ENCODE measurements at places on chromosomes 2 and 18. TPM values are rescaled to one million over a fixed set of nuclear protein-coding genes. Genes with fewer than 3 reads are reported as not detected.

Gene KCNG2
- not detected for polyA plus RNA-seq

Gene RAB6C
- not detected for polyA plus RNA-seq

- DNase-seq = no peak
Observed at GRCh38 chr18:74604774-74605173, 7.1 kb downstream of the ZNF407 start.

GRCh38 chr2:54666634-54667265 lies 56.7 kb upstream of the EML6 start:
- peak; percentile 90 for DNase-seq

DNA sequence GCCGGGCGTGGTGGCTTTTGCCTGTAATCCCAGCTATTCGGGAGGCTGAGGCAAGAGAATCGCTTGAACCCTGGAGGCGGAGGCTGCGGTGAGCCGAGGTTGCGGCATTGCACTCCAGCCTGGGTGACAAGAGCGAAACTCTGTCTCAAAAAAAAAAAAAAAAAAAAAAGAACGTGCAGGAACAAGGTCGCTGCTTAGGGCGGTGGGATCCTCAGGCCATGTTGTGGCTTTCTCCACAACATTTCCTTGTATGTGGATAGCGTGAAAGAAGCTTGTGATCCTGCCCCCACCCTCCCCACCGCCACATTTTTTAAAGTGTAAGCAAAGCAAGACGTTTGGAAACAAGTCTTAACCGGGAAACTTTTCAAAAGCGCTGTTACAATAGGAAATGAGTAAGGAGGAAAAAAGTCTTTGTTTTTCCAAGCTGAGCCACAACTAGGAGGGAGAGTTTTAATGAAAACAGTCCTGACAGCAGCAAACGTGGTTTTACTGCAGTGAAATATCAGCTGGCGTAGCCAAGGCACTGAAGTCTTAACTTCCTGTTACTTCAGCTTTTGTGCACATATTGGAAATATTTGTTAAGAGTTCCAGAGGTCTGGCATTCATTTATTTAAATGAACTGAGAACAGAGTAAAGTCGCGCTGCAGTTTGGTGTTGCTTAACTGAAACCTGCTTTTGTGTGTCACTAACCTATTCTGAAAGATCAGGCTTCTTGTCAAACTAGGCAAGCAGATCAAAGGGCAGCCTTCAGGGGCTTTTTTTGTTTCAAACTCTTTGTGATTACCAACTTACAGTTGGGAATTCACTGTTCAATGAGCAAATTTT lies 3.8 kb downstream of the TGIF1 start:
- peak; percentile 96 for DNase-seq

Gene TTC32
- polyA plus RNA-seq = 38.3 TPM

GRCh38 chr18:64650068-64650467 lies 501.2 kb upstream of the LINC00305 start:
- no peak for DNase-seq

- no peak for DNase-seq
Observed at GRCh38 chr18:44036501-44036900, 644.2 kb upstream of the SETBP1 start.

Gene BMP10
- polyA plus RNA-seq = not detected

- no peak for DNase-seq
Observed at GRCh38 chr2:82823892-82824291, 1635.2 kb downstream of the SUCLG1 start.

GRCh38 chr2:201820383-201821007 lies 14.2 kb downstream of the CDK15 start:
- no peak for DNase-seq

DNA sequence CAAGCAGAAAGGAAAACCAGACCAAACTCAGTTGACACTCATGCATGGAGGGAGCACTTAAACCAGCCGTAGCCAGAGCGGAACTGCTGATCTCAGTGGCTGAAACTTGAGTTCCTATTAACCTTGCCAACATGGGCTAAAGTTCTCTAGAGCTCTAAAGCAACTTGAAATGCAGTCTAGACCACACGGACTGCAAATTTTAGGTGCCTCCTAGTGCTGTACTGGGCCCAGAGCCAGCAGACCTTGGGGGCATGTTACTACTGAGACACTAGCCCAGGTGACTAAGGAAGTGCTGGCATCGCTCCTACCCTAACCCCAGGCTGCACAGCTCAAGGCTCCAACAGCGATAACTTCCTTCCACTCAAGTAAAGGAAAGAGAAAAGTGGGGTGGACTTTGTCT lies 236.5 kb downstream of the AKAIN1 start:
- no peak for DNase-seq

Gene REEP1
- 0.05 TPM for polyA plus RNA-seq

DNA sequence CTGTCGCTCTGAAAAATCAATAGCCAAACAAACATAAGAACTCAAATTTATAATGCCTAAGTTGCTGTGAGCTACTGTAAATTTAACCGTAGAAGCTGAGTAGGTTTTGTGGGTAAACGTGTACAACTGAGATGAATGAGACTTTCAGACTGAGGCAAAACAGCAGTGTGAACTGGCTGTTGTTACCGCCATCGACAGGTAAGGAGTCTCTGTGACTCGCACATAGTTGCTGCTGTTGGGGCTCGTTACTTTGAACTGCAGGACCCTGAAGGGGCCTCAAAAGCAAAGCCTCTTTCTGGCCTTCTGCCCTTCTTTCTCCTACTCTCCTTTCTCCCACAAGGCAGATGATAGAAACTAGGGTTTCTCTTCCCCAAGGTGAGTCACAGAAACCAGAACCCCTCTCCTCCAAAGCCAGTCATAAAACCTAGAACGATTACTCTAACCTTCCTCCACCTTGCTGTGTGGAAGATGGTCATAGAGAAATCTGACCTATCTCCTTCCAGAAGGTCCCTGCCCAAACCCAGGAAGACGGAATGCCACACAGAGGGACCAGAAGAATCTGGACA lies 101.2 kb downstream of the DLGAP1 start:
- no peak for DNase-seq

Gene AQP12B
- not detected for polyA plus RNA-seq

GRCh38 chr18:13558124-13558523 lies 168.2 kb downstream of the FAM210A start:
- DNase-seq = peak; percentile 52

DNA sequence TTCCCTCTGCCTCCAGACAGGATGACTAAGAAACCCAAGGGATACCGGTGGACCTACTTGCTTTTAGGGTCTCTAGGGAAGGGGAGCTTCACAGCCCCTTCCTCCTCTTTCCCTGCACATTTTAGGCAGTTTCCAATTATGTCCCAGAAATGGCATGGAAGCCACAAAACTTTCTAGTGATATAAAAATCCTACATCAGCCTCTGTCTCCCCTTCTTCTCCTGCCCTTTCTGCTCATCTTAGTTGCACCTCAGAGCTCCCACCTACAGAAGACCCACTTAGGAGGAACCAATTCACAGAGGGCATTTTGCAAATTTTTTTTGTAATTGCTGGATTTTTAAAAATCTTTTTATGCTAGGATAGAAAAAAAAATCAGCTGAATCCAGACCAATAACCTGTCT lies 263.1 kb downstream of the TNS1 start:
- DNase-seq = no peak
